ENCODE measurements at places on chromosomes 5 and 9.

- no peak for DNase-seq
These were observed 92.5 kb downstream of the HTR4 start for GRCh38 chr5:148561801-148562311.

DNA sequence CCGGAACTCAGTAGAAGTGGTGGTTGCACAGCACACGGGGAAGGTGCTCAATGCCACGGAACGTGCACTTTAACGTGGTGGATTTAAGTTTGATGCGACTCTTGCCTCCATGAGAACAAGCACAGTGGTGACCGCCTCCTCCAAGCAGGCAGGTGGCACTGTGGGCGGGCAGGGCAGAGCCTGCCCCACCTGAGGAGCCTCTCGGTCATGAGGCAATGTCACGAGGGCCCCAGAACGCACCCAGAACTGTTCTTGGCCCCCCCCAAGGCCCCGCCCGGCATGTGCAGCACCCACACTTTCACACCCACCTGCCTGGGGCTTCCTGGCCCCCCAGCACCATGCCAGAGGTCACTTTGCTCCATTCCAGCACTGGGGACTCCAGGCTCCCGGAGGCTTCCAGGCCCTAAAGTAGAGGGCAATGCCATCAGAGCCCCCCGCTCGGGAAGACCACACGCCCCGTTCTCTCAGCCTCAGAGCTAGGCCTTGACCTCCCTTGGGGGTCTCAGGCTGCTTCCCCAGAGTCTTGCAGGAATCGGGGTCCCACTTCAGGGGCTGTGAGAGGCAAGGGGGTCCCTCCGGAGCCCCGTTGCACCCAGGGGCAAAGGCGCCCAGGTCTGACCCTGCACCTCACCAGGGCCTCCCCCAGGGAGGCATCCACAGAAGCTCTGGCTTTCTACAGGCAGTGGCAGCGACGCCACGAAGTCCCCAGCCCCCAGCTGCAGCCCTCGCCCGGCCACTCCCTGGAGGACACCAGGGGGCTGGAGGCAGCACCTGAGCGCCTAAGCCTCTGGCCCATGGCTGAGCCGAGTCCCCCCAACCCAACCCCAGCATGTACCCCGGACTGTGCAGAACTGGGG, 14.0 kb downstream of the CCDC187 start:
- DNase-seq, result no peak

DNA sequence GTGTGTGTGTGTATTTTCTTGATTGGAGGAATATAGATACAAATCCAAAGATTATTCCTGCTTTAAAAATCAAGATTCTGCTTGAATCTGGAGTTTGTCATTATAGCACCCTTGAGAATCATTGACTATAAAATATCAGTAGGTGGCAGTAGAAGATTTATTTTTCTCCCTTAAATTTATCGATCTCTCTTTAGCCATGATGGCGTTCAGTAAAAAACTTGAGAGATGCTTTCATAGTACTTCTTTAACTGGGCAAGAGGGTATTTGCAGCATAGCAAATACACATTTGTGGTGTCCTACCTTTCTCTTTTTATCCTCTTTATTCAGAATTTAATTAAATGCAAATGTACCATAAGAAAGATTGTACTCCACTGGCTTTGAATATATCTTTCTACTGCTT, 307.7 kb downstream of the ADGRV1 start:
- peak; percentile 34 for DNase-seq

GRCh38 chr9:37769306-37769705, 15.6 kb downstream of the EXOSC3 start:
- no peak for DNase-seq

GRCh38 chr9:89952401-89952800, 347.6 kb downstream of the GADD45G start:
- peak; percentile 90 for DNase-seq

DNA sequence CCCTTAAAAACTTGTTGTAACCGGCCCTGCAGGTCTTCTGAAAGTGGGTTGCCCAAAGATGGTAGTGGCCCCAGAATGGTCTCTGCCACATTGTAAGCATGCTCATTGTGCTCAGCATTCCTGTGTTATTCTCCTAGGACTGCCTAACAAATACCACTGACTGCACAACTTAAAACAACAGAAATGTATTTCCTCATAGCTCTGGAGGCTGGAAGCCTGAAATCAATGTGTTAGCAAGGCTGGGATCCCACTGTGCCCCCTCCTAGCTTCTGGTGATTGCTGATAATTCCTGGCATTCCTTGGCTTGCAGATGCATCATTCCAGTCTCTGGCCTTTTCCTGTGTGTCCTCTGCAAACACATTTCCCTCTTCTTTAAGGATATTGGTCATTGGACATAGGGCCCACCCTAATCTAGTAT, 3.4 kb upstream of the GCNT4 start:
- DNase-seq, result peak; percentile 97

GRCh38 chr5:91136271-91136670, 246.8 kb downstream of the ARRDC3 start:
- no peak for DNase-seq

DNA sequence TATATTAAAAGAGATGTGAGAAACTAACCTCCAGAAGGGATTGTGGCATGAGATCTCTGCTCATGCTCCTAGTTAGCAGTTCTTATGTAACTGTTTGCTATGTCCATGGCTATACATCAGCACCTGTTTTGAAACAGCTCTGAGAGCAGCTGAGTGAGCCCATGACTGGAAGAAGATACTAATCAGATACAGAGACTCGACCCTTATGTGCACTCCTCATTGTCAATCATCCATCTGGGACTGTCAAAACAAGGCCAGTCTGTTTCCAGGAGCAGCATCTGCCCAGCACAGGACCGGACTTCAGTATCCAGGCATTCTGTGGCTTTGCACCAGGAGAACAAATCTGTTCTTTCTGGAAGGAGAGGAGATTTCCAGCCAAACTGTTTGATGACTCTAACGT, 77.7 kb downstream of the EFNA5 start:
- no peak for DNase-seq

DNA sequence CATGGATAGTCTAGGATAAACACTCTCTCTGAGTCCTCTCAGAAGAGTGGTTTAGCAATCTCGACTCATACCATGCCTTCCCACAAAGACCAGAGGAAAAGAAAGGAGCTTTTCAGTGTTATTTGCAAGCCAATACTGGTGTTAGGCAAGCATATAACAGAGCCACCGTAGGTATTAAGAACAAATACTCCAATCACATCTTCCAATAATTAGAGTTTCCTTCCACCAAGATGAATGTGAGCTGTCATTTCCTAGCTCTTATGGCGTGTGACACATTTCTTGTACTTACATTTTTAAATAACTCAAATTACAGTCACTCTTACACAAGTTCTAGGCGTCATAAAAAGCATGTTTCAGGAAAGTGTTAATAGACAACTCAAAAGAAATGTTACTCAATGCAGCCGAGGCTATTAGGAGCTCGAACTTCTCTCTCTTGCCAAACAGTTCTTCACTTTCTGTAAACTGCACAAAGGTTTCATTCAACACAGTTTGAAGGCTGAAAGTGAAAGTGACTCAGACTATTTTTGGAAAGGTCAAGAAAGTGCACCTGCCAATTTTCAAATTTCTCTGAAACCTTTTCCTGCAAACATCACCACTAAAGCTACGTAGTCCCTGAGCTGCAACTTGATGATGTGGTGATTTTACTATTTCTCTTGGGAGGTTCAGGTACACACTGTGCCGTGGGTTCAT, 153.8 kb downstream of the AUH start:
- peak; percentile 65 for DNase-seq

DNA sequence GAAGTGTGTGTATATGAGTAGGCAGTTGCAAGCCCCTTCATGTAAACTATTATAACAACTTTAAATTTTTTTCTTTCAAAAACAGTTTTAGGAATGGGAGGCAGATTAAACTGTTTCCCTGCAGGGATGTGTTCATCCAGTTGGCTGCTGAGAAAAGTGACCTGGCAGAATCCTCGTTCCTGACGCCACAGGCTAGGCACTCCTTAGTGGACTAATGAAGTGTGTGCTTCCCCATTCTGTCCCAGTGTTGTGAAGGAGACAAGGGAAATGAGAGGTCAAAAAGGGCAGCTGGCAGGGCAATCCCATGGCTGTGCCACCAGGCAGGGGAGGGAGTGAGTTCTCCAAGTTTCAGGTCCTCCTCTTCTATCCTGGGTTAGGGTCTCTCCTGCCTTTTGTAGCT, 59.8 kb downstream of the FOXD1 start:
- no peak for DNase-seq

- DNase-seq, result no peak
These were observed at the start of gene ALDH1A1 for GRCh38 chr9:72952914-72953313. ALDH1A1 (minus strand) TSS chr9:72953053; CDS start chr9:72953000, 53 bp downstream.

GRCh38 chr9:37916471-37917312, 12.8 kb upstream of the SLC25A51 start:
- DNase-seq, result no peak

GRCh38 chr5:128274441-128274840, 190.9 kb downstream of the SLC12A2 start:
- DNase-seq, result no peak

GRCh38 chr5:54769746-54770145, 215.6 kb downstream of the ESM1 start:
- no peak for DNase-seq

DNA sequence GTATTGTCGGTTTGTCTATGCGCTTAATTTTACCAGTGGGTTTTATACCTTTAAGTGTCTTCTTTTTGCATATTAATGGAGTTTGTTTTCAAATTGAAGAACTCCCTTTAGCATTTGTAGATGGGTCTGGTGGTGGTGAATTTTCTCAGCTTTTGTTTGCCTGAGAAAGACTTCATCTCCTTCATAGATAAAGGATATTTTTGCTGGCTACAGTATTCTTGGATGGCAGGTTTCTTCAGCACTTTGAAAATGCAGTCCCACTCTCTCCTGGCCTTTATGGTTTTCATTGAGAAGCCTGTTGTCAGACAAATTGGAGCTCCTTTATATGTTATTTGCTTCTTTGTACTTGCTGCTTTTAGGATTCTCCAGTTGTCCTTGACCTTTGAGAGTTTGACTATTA, 142.1 kb downstream of the RAB3C start:
- DNase-seq, result no peak

GRCh38 chr9:106797299-106797698, 65.7 kb upstream of the ZNF462 start:
- DNase-seq, result peak; percentile 27

GRCh38 chr5:92734211-92734940, 846.6 kb downstream of the NR2F1-AS1 start:
- no peak for DNase-seq

DNA sequence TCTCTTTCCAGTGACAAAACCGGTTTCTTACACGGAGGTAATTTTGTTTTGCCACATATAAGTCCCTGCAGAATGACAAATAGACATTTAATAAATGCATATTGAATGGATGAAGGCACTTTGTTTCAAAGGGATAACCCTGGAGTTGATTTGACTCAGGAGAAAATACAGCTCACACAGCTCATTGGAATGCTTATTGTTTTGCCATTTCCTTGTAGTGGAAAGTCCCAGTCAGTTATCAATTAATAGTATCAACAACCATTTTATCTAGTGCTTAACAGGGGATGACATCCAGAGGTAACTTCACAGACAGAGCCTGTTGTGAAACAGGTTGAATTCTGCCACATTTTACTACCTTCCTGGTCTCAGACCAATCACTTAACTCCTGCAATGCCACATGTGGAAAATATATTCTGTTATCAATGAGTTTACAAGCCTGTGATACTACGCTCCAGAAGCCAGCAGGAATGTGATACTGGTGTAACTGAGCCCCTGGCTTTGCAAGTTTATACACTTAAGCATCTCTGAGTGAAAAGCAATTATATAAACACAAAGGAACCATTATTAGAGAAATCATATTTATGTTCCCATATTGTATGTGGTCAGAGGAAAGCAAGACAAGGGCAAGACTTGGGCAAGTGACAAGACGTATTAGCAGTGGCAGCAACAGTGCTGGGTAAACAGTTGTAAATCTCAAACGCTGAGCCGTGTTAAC, 123.1 kb upstream of the ANKRD55 start:
- DNase-seq, result no peak

GRCh38 chr5:849651-850301, 1.0 kb downstream of the ZDHHC11 start:
- no peak for DNase-seq

DNA sequence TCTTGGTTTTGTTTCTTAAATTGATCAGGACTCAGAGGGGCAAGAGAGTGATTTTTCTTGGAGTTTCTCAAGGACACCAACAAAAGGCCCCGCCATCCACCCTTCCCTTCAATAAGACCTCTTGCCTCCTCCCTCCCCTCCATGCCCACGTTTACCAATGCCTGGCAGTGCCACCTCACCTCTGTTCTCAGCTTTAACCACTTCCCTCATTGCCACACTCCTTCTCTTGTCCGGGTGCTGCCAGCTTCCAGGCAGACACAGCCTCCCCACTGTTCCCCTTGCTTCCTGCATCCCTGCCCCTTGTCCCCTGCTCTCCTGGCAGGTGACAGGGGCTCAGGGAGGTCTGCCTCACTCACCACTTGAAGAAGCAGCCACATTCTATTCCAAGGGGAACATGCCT, 90.8 kb downstream of the LHX2 start:
- DNase-seq, result no peak

DNA sequence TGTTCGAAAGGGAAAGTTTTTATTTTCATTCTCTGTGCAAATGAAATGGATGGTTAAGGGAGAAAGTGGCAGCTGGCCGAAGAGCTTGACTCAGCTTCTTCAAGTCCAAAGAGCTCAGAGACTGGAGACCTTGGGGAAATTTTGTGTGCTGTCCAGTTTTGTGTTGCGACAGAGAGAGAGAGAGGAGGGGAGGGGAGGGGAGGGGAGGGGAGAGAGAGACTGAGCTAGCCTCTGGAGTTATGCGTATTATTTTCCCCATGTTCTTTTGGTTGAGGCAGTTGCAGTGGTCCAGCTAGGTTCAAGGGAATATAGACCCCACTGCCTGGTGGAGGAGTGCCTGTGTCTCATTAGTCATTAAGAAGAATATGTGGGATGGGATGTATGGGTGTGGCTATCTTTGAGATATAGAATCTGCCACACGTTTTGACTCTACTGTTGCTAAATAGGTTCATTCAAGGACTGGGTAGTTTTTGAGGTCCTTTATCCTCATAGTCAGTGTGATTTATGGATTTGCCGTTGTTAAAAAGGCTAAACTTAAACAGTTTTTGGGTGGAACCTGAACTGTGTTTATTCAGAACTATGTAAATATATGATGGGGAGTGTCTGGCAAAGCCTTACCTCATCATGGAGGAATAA, 69.7 kb downstream of the ARHGAP26 start:
- DNase-seq, result no peak

DNA sequence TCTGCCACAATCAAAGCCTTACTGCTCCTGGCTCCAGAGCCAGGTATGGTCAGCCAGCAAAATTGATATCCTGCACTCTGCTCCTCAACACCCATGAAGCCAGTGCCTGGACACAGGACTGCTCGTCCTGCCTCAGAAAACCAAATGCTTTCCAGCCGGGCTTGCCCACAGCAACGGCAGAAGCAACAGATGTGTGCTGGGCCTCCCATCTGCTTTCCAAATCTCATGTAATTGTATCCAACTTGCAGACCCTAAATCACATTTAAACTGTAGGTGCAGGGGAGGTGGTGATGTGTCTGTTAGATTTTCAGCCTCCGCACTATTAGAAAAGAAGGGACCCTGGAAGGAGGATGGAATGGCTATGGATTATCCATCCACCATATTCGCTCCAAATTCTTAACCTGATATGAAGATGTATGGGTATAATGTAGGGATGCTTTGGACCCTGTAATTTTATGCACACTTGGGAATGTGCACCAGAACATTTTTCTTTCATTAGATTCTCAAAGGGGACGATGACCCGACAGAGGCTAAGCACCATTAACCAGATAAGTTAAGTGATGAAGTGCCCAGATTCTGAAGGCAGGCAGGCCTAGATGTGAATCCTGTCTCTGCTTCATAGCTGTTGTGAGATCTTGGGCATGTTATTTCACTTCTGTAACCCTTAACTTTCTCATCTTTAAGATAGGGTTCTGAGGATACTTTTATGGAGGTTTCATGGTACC, 58.2 kb downstream of the EXOSC2 start:
- DNase-seq, result no peak

Measured in fibroblast of skin of back (primary cell).